ENCODE measurements at places on chromosomes 7 and 10.

DNA sequence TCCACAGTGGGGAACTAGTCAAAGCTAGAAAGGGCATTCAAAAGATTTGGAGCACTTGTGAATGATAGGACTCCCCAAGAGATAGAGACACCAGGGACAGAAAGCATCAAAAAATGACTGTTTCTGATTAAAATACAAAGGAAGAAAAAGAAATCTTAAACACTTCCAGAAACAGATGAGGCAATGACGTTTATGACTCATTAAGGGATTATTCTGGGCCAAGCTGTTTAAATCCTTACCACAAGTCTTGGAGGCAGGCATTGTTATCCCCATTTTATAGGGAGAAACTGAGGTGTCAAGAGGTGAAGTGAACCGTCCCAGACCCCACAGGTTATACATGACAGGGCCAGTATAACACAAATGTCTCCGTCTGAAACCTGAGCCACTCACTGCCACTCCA is 68.3 kb upstream of the AMPH start:
- no peak for DNase-seq

DNA sequence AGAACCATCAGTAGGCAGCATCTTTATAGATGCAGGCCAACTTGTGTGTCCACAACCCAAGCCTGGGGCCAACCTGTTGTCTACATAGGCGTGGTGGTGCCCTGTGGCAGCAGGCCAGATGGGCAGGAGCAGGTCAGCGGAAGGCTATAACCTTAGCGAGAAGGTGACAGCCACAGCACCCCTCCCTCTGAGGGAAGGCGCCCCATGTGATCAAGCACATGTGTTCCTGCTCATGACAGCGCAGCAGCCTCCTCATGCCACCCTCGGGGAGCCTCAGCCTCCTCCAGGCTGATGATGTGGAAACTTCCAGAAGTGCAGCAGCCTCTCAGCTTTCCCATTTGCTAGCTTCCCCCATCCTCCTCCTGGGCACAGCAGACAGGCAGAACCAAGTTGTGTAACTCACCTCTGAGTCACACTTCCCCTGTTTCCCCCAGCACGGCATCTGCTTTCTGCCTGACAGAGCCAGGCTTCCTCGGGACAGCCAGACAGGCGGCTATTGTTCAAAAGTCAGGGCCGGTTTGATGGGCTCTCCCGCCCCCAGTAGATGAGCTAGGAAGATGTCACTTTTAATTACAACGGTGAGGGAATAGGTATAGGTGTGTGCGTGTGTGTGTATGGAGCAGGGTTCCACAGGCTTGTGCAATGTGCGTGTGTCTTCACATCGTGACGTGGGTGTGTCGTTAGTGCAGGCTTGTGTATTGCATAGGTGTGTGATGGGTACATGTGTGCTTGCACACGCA is 312.0 kb upstream of the ZMIZ1 start:
- DNase-seq = no peak

DNA sequence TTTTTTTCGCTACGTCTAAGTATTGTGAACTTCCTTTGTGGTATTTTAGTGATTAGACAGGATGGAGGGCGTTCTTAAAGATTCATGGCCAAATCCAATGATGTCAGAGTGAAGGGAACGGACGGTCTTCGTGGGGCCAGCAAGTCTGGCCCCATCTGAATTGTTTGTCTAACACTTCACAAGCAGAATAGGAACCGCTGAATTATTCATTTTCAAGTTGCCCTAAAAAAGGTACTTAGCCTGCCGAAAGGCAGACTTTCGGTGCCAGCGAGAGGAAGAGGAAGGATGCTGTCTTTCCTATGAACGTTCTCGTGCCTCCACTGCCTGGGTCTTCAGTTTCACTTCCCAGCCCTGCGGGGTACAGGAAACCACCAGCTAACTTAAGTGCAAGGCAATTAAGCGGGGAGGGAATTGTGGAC is 145.7 kb upstream of the SH2B2 start:
- DNase-seq = peak; percentile 58

GRCh38 chr10:125060826-125061556 is 99.4 kb downstream of the CTBP2 start:
- peak; percentile 50 for DNase-seq

DNA sequence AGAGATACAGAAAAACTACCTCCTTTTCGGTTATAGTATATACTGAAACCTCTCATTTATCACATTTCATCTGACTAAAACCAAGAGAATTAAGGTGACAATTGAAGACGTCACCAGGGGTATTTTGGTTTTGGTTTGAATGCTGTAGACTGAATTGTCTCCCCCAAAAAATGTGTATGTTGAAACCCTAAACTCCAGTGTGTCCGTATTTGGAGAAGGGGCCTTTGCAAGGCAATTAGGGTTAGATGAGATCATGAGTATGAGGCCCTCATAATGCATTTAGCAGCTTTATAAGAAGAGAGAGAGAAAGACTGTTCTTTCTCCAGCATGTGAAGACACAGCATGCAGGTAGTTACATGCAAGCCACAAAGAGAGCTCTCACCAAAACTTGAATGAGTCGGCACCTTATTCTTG is 59.5 kb downstream of the CACNA2D1 start:
- peak; percentile 37 for DNase-seq

GRCh38 chr7:55348502-55348901 is 16.6 kb upstream of the LANCL2 start:
- no peak for DNase-seq

DNA sequence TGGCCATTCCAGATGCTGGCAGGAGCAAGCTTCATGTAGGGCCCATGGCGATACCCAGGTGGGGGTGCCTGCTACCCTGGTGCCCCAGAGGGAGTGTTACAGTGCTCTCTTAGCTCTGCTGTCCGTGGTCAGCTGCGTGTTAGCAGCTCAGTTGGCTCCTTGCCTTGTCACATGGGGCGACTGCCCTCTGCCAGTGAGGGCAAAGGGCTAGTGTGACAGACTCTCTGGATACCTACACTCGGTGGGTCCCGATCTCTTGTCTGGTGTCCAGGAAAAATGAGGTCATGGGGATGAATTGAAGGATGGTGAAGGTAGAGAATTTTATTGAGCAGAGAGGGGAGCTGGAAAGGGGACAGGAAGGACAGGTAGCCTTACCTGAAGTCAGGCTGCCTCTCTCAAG is 152.2 kb downstream of the CYP26A1 start:
- no peak for DNase-seq

DNA sequence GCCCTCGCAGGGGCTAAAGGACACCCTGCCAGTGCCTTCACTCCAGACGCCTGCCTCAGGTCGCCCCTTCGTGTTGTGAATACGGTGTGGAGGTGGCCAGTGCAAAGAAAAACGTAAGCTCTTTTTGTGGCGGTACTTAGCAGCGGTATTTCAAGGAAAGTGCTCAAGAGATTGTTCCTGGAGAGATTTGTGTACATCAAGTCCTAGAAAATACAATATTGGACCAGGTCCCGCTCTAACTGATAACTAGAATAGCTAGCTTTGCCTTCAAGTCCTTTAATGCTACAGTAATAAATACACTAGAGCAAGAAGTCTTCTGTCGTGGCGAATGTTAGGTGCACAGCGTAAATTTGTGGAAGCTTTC is 689 bp downstream of the PLCE1 start:
- DNase-seq = no peak

DNA sequence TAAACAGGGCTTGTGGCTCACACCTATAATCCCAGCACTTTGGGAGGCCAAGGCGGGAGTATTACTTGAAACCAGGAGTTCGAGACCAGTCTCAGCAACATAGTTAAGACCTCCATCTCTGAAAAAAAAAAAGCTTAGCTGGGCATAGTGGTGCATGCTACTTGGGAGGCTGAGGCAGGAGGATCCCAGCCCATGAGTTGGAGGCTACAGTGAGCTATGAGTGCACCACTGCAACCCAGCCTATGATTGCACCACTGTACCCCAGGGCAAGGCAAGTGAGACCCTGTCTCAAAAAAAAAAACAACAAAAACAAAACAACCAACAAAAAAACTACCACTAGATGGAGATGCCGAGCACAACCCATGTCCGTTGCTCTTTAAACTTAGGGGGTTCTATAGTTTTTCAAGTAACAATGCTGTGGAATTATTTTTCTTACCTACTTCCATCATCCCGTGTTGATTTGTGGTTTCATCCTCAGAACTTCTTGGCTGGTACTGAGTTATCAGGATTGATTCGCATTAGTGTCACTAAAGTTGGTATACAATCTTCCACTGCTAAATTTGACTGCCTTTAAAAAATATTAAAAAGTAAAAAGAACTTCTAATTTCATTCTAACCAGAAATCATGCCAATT is 12.2 kb upstream of the REPIN1 start:
- peak; percentile 65 for DNase-seq

DNA sequence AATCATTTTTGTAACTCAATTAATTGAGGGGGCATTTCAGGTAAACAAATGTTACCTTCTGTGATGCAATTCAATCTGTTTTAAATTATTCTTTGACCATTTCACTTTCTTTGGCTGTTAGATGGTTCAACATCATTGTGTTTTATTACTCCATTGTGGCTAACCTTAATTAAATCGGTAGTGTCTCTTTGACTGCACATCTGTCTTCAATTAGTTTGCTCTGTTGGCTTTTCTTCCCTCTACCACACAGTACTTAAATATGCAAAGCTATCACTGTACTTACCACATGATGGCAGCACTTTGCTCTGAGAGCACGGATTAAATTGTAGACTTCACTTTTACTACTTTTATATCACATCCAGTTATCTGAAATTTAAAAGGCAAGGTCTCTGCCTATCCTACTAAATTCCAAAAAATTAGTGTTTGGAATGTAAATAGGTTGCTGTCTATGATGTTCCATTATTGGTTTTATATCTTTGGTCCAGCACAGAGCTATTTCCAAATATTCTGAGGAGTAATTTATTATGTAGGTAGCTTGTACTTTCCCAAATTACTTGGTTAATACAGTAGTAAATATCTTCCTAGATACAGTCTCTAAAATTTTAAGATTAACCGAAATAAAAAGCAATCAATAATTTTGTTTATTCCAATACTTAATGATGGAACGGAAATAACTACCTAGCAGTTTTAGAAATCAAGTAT is 352.0 kb downstream of the PCLO start:
- DNase-seq = peak; percentile 44

DNA sequence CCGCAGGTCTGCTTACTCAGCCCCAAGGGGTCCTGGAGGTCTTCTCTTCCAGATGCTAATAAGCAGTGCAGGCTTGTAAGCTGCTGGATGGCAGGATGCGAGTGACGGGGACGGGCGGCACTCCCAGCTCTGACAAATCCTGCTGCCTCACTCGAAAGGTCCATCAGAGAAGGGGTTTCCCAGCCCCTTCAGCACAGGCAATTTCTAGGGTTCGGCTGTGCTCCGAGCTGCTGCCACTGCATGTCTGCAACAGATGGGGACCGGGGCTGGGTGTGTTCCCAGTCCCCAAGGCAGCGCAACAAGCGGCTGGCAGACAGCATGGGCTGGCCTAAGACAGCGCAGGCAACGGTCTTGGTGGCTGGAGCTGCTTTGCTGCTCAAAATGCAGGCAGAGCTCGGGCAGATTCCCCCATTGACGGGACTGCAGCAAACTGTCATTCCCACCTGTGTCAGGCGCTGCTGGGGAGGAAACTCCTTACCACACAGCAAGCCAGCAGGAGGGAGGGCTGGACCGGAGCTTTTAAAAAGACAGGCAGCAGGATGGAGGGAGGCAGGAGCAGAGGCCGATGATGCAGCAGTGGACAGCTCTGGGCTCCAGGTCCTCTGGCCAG is 62.4 kb downstream of the PRKAG2 start:
- DNase-seq = no peak

- no peak for DNase-seq
Observed at GRCh38 chr7:95220328-95220727, 104.0 kb downstream of the PON1 start.

DNA sequence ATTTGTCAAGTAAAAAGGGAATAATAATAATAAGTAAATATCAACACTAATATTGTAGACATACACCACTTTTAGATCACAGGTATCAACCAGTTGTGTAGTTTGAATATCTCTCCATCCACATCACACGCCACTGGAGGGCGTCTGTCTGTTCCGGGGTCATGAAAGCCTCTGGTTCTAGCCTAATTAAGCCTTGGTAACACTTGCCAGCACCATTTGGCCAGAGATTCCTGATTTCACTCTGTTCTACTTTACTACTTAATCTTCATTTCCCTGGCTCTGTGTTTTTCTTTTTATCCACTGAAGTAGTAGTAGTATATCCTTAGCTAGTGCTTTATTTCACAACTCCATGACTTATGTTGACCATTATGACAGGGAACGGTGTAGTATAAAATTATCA is 285.6 kb upstream of the POM121L12 start:
- DNase-seq = no peak

DNA sequence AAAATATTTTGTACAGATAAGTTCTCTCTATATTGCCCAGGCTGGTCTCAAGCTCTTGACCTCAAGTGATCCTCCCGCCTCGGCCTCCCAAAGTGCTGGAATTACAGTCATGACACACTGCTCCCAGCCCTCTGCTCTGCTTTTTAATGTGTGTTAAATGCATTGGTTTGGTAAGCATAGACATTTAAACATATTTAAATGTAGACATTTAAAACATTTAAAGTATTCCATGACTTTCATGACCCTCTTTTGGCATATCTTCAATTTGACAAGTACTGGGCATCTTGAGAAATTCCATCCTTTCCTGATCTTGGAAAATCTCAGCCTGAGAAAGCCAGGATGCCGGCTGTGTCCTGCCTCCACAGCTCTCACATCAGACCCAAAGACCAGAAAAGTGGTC is 5.2 kb upstream of the SAR1A start:
- no peak for DNase-seq

- no peak for DNase-seq
Observed at GRCh38 chr10:76962851-76963250, 674.8 kb downstream of the KCNMA1 start.

DNA sequence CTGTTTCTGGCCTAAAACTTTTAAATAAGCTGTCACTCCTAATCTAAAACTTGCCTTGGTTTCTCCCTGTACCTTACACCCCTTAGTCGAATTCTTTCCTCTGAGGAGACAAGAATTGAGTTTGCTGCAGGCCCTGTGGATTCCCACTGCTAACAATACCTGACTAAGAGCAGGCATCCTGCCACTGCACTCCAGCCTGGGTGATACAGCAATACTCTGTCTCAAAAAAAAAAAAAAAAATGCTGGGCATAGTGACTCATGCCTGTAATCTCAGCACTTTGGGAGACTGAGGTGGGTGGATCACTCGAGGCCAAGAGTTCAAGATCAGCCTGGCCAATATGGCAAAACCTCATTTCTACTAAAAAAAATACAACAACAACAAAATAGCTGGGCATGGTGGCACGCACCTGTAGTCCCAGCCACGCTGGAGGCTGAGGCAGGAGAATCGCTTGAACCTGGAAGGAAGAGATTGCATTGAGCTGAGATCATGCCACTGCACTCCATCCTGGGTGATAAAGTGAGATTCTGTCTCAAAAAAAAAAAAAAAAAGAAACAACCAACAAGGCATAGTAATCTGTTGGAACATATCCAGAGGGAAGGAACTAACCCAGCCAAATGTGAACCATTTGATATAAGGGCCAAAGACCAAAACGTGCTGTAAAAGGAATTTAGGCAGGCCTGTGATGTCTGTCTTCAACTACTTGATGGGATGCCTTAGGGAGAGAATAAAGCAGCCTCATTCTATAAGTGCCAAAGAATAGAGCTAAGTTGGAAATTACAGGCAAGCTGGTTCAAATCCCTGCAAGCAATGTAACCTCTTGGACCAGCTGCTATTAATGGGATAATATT is 732.7 kb upstream of the AUTS2 start:
- no peak for DNase-seq

- no peak for DNase-seq
Observed at GRCh38 chr7:98233219-98234070, 18.6 kb downstream of the TECPR1 start.

All from GM12865 (cell line).